Stimulated activated CD4-positive, alpha-beta T cell treated with anti-CD3 and anti-CD28 coated beads, TNF-alpha, amount 100 ng/mL, for 1 hour (primary cell): ENCODE measurements at places on chromosomes 1 and 21.

GRCh38 chr1:3530926-3531818 lies 76.7 kb downstream of the ARHGEF16 start:
- DNase-seq: peak; percentile 48

GRCh38 chr1:92831368-92831761 lies 475 bp upstream of the RPL5 start:
- no peak for DNase-seq

DNA sequence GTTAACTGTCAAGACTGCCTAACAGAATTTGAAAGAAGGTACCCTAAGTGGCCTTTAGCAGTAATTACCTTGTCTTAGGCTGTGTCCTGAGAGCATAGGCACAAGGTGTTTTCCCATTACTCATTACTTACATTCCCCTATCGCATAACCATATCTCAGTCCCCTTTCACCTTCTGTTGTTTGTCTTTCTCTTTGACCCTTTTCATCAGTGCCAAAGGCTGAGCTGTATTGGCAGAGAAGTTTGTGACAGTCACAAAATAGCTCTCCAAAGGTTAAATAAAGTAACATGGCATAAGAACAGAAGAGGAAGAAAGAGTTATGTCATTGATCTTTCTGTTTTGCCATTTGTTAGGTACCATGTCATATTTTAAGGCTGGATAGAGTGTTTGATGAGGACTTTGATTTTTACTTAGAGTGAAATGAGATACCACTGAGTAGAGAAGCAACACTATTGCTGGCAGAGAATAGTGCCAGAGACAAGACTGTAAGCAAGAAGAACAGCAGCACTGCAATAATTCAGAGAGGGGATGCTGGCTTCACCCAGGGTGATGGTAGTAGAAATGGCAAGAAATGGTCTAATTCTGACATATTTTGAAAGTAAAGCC lies 497.8 kb downstream of the TTLL7 start:
- DNase-seq: no peak

- no peak for DNase-seq
Measured at GRCh38 chr1:110011527-110012041, 22.8 kb upstream of the STRIP1 start.

- no peak for DNase-seq
Measured at GRCh38 chr1:225880636-225881035, 1.5 kb downstream of the TMEM63A start.

- no peak for DNase-seq
Measured at GRCh38 chr1:48547561-48548220, 75.7 kb upstream of the SPATA6 start.

- DNase-seq: no peak
Measured at GRCh38 chr1:151539321-151540020, 638 bp upstream of the TUFT1 start.
